ENCODE measurements at places on chromosomes 4 and X. TPM values are rescaled to one million over a fixed set of nuclear protein-coding genes. Genes with fewer than 3 reads are reported as not detected.

- no peaks in the 10 kb centered on the region for H3K36me3 ChIP-seq
- H3K4me3 ChIP-seq = no peak overlapping the region
- H3K4me1 ChIP-seq = no peaks in the 10 kb centered on the region
- no peaks in the 10 kb centered on the region for H3K27me3 ChIP-seq
These were observed 187.2 kb downstream of the NPFFR2 start for GRCh38 chr4:72218953-72219352.

GRCh38 chr4:10659251-10659650, 25.3 kb downstream of the CLNK start:
- H3K4me1 ChIP-seq = no peaks in the 10 kb centered on the region
- H3K27ac ChIP-seq = no peak overlapping the region
- H3K36me3 ChIP-seq = no peaks in the 10 kb centered on the region
- DNase-seq = no peak

CFI gene
- 29.1 TPM for total RNA-seq

ARHGAP6 gene
- 32.9 TPM for total RNA-seq

ADRA2C gene
- total RNA-seq = 10.8 TPM

- no peaks in the 10 kb centered on the region for H3K36me3 ChIP-seq
- no peak overlapping the region for H3K4me3 ChIP-seq
- H3K27ac ChIP-seq = no peak overlapping the region
- no peaks in the 10 kb centered on the region for H3K27me3 ChIP-seq
These were observed 6.4 kb upstream of the BRWD3 start for GRCh38 chrX:80816051-80816450.

DNA sequence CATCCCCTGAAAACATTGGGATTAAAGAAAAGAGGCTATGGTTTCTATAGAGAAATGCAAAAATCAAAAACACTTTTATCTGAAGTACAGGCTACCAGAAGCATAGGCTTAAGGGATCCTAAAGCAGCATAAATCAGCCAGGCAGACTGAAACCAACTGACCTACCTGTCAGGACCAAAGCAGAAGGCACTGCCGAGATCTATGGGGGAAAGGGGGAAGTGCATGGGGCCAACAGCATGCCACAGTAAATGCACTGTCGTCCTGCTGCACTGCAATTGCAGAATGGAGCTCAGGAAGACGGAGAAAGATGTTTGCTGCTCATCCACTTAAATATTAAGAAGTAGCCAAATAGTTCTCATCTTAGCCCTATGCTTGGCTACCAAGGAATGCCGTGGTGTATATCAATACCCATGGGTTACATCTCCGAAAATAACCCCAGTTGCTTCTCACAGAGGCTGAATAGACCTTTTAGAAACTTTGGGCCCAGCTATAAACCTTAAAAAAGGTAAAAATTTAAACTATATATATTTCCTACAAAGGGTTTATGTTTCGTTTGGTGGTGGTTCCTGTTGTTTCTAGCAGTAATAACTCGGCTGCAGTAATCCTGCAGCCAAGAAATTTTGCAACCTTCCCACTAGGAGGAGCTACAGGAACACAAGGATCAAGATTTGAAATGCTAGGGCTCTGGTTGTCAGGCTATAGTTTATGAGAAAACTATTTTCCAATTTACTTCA, 312.2 kb upstream of the DIAPH2 start:
- H3K4me3 ChIP-seq = no peak overlapping the region
- H3K27ac ChIP-seq = no peak overlapping the region
- peaks cover 3% of the 10 kb centered on the region for H3K4me1 ChIP-seq
- H3K36me3 ChIP-seq = no peaks in the 10 kb centered on the region
- DNase-seq = no peak
- no peaks in the 10 kb centered on the region for H3K27me3 ChIP-seq

GRCh38 chr4:176406297-176406696, 86.5 kb downstream of the SPCS3 start:
- H3K4me3 ChIP-seq = no peak overlapping the region
- no peaks in the 10 kb centered on the region for H3K4me1 ChIP-seq
- no peak for DNase-seq
- H3K27me3 ChIP-seq = no peaks in the 10 kb centered on the region
- no peaks in the 10 kb centered on the region for H3K36me3 ChIP-seq
- no peak overlapping the region for H3K27ac ChIP-seq

- H3K4me3 ChIP-seq = no peak overlapping the region
- DNase-seq = no peak
- no peaks in the 10 kb centered on the region for H3K4me1 ChIP-seq
- no peak overlapping the region for H3K27ac ChIP-seq
- H3K36me3 ChIP-seq = no peaks in the 10 kb centered on the region
These were observed 163.6 kb downstream of the ZNF674 start for GRCh38 chrX:46381630-46382029.

DNA sequence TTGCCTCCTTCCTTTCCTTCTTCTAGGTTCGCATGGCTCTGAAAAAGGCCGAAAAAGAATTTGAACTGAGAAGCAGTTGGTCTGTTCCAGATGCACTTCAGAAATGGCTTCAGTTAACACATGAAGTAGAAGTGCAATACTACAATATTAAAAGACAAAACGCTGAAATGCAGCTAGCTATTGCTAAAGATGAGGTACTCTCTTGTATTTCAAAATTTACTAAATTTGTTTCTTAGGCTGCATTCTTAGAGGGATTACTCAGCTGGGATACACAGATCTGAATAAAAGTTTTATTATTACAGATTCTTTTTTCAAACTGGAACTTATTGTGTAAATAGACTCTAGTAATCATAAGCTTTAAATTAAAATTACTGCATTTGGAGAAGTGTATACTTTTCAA, 146.9 kb downstream of the STIM2 start:
- H3K4me1 ChIP-seq = no peaks in the 10 kb centered on the region
- no peak for DNase-seq
- H3K36me3 ChIP-seq = no peaks in the 10 kb centered on the region
- H3K27ac ChIP-seq = peak overlapping the region; percentile 32
- H3K4me3 ChIP-seq = no peak overlapping the region
- no peaks in the 10 kb centered on the region for H3K27me3 ChIP-seq
